ENCODE measurements at places on chromosomes 11 and 22. TPM values are rescaled to one million over a fixed set of nuclear protein-coding genes. Genes with fewer than 3 reads are reported as not detected.

- DNase-seq = no peak
Observed at GRCh38 chr22:41642331-41643110, 21.4 kb downstream of the XRCC6 start.

DNA sequence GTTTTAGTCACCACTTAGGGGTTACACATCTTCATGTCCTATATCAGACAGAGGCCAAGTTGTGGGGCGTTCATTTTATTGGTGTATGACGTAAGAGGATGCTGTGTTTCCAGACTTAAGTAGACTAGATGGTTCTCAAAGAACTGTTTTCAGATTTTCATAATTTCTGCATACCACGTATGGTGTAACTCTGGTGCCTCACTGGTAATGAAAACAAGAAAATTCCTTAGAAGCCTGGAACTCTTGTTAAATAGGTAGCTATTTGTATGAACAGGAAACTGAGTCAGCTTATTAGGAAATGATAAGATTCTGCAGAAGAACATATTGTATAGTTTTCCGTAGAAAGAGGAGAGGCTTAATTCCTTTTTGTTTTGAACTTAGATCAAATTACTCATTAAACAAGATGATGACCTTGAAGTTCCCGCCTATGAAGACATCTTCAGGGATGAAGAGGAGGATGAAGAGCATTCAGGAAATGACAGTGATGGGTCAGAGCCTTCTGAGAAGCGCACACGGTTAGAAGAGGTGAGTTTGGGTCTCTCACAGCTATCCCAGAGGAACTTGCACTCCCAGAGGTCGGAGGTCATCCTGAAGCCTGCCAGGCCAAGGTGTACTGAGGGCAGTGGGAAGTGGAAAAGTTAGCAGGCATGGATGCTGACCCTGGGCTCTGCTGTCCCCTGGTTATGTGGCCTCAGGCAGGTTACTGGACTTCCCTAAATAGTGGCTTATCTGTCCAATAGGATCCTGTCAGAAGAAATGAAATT, 3.9 kb downstream of the CDC45 start:
- no peak for DNase-seq

DNA sequence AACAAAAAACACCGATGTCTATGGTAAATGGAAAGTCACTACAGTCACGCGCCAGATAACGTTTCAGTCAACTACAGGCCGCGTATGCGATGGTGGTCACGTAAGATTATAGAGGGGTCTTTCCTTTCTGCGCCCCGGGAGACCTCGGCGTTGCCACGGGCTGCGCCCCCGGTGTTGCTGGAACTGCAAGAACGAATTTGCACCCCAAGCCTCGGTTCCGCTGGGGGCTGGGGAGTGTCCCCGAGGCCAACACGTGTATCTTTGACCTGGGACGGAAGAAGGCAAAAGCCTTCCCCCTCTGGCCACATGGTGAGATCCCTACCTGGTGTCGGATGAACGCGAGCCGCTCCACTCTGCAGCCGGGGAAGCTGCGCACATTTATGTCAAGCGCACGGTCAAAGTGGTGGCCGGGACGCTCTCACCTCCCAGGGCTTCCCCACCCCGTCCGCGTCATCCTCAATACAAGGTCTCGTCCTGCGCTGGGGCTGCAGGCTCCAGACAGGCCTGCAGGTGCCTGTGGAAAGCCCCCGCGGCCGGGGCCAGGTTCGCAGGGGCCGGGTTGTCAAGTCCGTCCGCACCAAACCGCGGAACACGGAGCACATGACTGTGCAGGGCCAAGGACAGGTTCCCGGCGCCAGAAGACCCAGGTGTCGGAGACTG, 29.3 kb upstream of the APLP2 start:
- DNase-seq = no peak

DNA sequence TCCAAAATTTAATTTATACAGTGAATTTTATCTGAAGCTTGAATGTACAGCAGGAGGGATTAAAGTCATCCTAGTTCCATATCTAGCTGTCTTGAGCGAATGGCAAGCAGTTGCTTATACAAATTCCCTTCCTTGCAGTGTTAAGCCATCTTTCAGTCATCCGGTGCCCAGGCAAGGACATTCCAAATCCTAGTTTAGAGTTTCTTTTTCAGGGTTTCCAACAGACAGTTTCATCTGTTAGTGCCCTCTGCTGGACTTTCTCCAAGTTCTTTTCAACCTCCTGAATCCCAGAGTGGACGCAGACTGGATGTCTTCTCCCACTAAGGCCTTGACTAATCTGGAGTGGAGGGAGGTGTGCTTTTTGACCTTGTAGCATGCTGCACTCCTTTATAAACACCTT, 45.4 kb downstream of the GRAMD1B start:
- no peak for DNase-seq

KDM2A gene
- 112 TPM for total RNA-seq

DNA sequence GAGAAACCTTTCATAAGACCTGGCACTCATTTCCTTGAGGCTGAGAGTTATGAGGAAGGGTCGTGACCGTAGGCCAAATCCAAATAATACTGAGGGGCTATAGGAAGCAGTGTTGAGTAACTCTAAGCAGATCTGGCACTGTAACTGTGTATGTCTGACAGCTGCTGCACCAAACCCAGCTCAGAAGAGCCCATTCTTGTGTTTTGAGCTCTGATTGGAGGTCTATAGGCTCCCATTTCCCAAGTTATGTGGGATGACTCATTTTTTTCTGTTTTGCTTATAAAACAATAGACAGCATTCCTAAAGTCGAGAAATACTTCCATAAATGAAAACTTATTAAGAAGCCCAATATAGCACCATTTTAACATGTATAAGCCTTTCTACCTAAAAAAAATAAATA, 645.8 kb downstream of the DLG2 start:
- DNase-seq = no peak

SLC22A9 gene
- not detected for total RNA-seq

MOGAT2 gene
- total RNA-seq = 0.08 TPM

Data from Panc1 (cell line).